Adipocyte (in vitro differentiated cells): ENCODE measurements at places on chromosomes 11 and 22.

GRCh38 chr11:3866206-3866605, 10.7 kb downstream of the STIM1 start:
- no peak for DNase-seq

DNA sequence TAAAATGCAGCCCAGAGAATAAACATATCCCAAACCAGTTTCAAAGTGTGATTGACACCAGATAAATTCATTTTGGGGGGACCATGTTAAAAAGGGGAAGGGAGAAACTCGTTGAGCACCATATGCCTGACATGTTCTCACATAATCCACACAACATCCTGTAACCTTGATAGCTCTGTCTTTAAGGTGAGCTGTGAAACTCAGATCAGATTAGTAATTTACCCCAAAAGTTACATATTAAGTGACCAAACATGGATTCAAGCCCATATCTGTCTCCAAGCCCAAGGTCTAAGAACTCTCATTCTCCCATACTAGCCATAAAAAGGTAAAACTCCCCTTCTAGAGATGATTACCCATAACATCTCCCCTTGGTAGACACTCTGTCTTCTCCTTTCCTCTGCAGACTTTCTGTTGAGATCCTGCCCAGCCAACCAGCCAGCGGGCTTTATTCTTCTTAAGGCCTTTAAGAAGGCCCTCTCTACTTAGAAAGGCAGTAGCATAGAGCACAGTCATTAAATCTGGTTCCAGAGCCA, 150.7 kb downstream of the CCDC34 start:
- DNase-seq: no peak

DNA sequence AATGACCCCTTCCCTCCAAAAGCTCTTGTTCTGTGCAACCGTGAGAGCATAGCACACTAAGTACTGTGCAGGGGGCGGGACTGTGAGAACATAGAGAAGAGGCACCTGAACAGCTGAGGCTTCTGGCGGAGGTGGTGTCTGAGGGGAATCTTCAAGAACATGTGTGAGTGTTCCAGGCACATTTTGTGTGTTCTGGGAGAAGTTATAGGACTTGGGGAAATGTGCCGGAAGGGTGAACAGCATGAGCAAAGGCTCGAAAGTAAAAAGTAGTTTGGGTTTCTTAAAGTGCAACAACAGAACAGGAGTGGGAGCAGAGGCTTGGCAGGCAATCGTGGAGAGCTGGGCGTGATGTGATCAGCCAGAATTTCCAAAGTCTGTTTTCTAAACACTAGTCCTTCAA, 12.4 kb upstream of the SYN3 start:
- DNase-seq: no peak

DNA sequence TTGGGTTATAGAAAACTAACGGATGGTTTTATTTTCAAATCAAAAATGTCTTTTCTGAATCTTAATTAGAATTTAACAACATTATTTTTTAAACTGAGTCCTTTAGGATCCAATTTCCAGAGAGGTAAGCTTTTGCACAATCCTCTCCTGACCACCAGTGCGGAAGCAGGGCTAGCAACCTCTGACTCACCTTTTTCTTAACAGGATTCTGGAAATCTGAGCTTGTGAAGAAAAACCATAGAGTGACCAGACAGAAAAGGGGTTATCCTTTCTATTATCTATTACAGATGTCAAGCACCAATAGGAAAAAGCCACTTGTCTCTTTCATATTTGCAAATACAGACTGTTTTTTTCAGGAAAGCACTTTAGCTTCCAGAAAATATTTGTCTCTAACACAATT, 25.3 kb downstream of the ALG9 start:
- DNase-seq: peak; percentile 52

- DNase-seq: no peak
Observed at GRCh38 chr22:43722444-43722843, 89.7 kb downstream of the EFCAB6 start.

- DNase-seq: no peak
Observed at GRCh38 chr11:12223771-12224536, 113.6 kb downstream of the MICAL2 start.

- DNase-seq: no peak
Observed at GRCh38 chr22:21455334-21456089, 11.7 kb upstream of the TMEM191C start.

- DNase-seq: no peak
Observed at GRCh38 chr11:64629103-64629502, 38.1 kb downstream of the SLC22A12 start.

DNA sequence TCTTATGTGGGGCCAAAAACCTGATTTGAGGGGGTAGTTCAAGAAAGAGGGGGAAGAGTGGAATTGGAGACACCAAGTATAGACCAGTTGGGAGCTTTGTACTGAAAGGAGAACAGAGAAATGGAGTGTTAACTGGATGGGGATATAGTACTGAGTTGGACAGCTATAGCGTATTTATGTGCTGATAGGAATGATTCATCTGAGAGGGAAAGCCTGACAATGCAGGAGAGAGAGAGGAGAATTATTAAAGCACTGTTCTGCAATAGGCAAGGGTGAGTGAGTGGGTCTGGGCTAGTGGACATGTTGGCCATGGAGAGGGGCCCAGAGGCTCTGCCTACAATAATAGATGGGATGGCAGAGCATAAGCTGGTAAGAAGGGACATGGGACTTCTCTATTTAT, 52.9 kb upstream of the PITPNB start:
- no peak for DNase-seq

DNA sequence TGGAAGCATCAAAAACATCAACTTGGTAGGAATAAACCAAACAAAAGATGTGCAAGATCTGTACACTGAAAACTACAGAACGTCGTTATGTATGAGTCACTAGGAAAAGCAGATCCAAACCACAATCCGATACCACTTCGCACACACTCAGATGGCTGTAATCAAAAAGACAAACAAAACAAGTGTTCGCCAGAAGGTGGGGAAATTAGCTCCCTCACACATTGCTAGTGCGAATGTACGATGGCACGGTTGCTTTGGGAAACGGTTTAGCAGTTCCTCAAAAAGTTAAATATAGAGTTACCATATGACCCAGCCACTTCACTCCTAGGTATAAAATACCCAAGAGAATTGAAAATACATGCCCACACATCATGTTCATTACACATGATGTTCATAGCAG, 14.8 kb upstream of the CARD10 start:
- peak; percentile 79 for DNase-seq

DNA sequence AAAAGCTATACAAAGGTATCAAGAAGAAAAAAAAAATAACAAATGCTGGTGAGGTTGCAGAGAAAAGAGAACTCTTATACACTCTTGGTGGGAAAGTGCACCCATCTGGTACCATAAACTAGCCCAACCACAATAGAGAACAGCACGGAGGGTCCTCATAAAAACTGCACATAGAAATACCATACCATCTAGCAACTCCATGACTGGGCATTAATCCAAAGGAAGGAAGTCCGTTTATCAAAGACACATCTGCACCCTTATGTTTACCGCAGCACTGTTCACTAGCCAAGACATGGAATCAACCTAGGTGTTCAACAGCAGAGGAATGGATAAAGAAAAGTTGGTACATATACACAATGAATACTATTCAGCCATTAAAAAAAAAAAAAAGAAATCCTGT, 10.8 kb upstream of the CLDN5 start:
- no peak for DNase-seq

GRCh38 chr22:44918166-44918924, 91.5 kb downstream of the PHF21B start:
- no peak for DNase-seq

- DNase-seq: no peak
Observed at GRCh38 chr11:126460417-126461095, 105.1 kb downstream of the ST3GAL4 start.

- peak; percentile 68 for DNase-seq
Observed at GRCh38 chr22:39176143-39176713, 23.7 kb upstream of the CBX7 start.

- DNase-seq: no peak
Observed at GRCh38 chr11:123977731-123978347, at the start of gene OR10S1. OR10S1 (minus strand) TSS chr11:123977781; CDS start chr11:123977664, 117 bp downstream.

GRCh38 chr22:19011075-19011474, 75.0 kb upstream of the PRODH start:
- no peak for DNase-seq

DNA sequence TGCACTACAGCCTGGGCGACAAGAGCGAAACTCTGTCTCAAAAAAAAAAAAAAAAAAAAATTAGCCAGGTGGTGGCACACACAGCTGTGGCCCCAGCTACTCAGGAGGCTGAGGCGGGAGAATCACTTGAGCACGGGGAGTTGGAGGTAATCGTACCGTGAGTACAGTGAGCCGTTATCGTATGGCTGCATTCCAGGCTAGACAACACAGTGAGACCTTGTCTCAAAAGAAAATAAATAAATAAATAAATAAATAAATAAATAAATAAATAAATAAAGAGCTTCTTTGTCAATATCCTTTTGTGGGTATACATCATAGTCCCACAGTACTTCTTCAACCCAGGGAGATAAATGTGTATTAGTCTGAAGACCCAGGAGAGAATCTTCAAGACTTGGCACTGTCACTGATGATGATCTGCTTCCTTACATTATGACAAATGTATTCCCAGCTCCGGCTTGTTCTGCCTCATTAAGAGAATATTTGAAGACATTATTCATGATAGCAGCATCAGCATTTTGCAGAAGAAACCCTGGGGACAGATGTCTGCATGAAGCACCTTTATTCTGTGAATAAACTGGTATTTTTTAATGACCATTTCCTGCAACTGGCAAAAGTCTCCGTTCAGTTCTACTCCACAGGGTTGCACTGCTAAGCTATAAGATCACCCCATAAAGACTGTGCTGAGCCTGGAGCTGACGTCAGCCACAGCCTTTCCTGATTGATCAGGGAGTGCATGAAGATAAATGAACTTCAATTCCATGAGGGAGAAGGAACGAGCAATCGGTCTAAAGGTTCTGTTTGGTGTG, 1.6 kb upstream of the ACY3 start:
- no peak for DNase-seq

GRCh38 chr11:13174090-13174489, 103.5 kb upstream of the BMAL1 start:
- DNase-seq: no peak

DNA sequence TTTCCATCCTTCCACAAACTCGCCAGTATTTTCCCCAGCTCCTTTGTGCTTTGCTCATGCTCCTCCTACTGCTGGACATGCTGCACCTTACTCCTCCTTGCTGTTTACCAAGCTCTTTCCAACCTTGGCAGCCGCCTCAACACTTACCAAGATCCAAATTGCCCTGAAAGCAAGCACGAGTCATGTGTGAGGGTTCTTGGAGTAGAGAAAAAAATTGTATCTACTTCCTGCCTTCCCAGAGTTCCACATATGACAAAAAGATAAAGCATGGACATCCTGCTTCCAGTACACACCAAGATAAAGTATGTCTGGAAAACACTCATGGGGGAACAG, 767.5 kb downstream of the NTM start:
- no peak for DNase-seq

DNA sequence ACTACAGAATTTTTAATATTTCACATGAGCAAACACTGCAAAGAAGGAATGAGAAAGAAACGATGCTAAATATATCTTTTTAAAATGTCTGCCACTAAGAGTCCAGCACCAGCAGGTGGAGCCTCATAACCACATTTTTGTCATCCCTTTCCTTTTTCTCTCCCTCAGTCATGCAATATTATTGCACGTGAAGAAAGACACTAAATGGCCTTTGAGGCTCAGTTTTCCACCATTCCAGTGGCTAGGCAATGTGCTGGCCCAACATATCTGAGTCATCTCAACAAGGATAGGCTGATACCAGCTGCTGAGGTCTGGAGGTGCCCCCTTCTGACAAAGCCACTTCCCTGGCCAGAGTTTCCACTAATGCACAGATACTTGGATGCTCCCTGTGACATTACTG, 1.8 kb downstream of the ALKBH8 start:
- peak; percentile 82 for DNase-seq

GRCh38 chr11:72225411-72225951, 914 bp downstream of the INPPL1 start:
- peak; percentile 43 for DNase-seq

GRCh38 chr22:36902143-36902926, 11.1 kb upstream of the CSF2RB start:
- DNase-seq: no peak

GRCh38 chr11:121596195-121597155, 143.7 kb upstream of the SORL1-AS1 start:
- DNase-seq: no peak

GRCh38 chr22:36411589-36412258, 24.0 kb upstream of the MYH9 start:
- DNase-seq: no peak

- DNase-seq: peak; percentile 11
Observed at GRCh38 chr11:61645179-61645868, 34.9 kb upstream of the DAGLA start.

GRCh38 chr11:76767659-76768058, 15.5 kb upstream of the TSKU start:
- DNase-seq: no peak

GRCh38 chr22:17748555-17749353, 25.5 kb downstream of the BID start:
- no peak for DNase-seq

GRCh38 chr11:31687256-31687655, 123.9 kb downstream of the PAX6 start:
- DNase-seq: peak; percentile 62

DNA sequence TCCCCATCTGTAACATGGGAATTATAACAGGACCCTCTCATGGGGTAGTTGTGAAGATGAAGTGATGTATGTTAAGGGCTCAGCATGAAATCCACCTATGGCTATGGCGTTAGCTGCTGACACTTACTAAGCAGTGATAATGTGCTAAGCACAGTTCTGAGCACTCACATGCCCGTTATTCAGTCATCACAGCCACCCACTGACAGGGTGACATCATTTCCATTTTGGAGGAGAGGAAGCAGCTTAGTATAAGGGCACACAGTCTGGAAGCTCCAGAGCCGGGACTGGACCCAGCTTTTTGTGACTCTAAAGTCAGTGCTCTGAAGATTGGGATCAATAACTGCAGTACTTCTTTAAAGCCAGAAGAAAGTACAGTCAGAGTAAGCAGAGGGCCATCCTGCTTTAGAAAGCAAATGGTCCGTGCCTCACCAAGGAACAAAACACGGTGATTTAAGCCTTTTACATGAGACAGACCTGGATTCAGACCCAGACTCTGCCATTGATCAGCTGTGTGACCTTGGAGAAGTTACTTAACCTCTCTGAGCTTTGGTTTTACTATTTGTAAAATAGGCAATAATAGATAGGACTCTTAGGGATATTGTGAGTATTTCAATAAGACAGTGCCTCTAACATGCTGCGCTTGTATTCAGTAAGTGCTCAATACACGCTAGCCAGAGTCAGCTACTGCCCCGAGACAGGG, 61.5 kb downstream of the SGSM1 start:
- no peak for DNase-seq

GRCh38 chr11:66432597-66432996, 6.1 kb downstream of the MRPL11 start:
- DNase-seq: no peak
